ENCODE measurements at places on chromosomes 7 and 10.

DNA sequence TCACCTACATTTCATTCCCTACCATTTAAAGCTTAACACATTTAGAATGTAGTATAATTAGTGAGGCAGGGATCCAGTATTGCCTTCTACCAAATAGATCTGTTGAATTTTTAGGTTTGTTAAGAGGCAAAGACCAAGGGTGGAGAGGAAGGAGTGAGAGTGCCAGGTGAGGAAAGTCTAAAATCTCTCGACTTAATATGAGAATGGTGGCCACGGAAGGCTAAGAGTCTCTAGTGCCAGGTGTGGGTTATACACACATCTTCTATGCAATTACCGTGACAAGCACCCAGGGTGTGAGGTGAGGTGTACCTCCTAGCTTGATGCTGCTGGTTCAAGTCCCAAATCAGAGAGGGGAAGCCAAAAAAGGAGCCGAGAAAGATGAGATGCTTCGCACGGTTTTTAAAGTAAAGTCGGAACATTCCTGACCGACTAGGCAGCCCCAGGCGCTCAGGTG is 439 bp downstream of the IQUB start:
- DNase-seq: no peak

DNA sequence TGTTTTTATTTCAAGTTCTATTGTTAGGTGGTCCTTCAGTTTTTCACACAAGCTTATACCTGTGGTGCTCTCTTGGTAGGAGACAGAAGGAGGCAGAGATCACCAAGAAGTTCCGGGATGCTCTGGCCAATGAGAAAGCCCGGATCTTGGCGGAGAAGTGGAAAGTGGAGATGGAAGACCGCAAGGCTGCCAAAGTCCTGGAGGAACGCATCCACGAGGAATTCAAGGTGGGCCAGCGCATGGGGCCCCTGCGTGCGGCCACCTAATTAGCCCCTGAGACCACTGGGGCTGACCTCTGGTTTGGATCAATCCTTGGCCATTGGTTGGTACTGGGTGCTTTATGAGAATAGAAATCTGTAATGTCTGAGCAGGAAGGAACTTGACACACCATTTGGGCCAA is 33.6 kb downstream of the SH2D4B start:
- DNase-seq: no peak

DNA sequence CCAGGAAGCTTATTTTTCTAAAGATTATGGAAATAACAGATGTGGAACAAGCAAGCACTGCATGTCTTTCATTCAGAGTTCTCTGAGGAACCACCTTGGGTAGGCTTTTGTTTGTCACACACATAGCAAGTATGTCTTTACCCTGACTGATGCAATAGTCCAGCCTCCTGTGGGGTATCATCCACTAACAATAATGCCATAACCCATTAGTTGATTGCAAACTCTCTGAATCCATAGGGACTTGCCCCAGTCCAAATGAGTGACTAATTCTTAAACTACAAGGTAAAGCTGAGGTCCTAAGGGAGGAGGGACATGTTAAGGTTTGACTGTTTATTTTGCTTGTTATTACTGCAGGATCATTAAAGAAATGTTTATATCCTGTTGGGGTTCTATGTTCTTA is 151.4 kb upstream of the PRPS1L1 start:
- DNase-seq: no peak

GRCh38 chr7:75993689-75994387 is 557 bp downstream of the TMEM120A start:
- no peak for DNase-seq

GRCh38 chr7:130441408-130441869 is 623 bp upstream of the CEP41 start:
- DNase-seq: no peak

DNA sequence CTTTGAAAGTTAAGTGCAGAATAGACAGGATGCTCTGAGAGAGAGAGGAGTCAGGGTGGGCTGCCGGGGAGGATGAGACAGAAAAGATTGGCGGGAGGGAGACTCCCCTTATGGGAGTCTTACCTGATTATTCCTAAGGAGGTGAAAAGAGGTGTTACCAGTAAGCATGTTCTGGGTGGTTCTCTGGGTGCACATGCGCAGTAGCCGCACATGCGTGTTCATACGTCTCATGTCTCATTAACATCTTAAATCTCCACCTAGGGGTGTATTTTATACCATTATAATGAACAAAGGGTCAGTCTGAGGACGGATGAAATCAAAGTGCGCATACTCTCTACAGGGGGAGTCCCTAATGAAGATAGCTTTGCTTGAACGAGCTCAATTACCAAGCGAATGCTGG is 592.9 kb upstream of the C7orf33 start:
- no peak for DNase-seq

DNA sequence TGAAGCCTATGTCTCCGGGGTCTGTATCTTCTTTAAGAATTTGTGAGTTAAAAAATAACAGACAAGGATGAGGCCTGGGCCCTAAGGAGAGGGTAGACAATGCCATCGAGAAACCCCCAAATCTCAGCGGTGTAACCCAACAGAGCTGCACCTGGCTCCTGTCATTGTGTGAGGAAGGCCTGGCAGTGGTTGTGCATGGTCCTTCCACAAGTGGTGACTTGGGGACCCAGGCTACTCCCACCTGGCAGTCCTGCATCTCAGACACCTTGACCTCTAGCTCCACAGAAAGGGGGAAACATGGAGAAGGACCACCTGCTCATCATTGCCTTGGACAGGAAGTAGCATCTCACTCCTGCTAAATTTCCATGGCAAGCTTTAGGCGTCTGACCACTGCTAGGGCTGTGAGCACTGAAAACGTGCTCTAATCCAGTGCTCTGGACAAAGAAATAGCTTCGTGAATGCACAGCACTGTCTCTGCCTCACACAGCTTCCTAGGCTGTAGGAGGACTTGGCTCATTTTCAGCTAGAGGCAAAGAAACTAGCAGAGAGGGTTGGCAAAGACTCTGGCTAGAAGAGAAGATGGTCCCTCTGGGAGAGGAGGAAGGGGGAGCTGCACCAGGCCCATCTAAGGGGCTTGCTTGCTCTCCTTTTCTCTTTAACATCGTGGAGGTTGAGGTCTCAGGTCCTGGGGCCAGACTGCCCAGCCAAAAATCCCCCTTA is 273.9 kb upstream of the ZMIZ1 start:
- DNase-seq: no peak

GRCh38 chr10:19983880-19984565 is 167.8 kb downstream of the PLXDC2 start:
- no peak for DNase-seq

DNA sequence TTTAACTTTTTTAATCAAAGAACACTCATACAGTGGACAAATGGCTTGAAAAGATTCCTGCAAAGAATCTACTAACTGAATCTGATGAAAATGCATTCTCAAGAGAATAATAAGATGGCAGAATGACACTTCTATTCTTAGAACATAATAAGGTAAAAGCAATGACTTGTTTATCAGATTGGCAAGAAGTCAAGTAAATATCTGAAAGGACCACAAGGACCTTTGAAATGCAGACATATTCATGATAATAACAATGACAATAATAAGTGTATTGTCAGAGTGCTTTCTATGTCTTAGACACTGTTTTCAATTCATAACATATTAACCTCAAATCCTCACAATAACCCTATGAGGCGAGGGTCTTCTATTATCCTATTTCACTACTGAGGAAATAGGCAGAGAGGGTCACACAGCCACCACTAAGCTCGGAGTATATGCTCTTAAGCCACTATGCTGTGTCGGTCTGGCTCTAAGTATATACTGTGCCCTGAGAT is 10.6 kb downstream of the HACD1 start:
- no peak for DNase-seq

GRCh38 chr7:137328373-137329120 is 15.0 kb downstream of the PTN start:
- DNase-seq: no peak

- DNase-seq: no peak
These were observed 42.6 kb downstream of the ZNF503 start for GRCh38 chr10:75358835-75359421.

GRCh38 chr7:117648203-117648866 is 168.5 kb downstream of the CFTR start:
- DNase-seq: no peak

GRCh38 chr7:112784603-112785002 is 5.6 kb downstream of the TMEM168 start:
- no peak for DNase-seq

- no peak for DNase-seq
These were observed 56.5 kb downstream of the RNLS start for GRCh38 chr10:88526501-88527105.

DNA sequence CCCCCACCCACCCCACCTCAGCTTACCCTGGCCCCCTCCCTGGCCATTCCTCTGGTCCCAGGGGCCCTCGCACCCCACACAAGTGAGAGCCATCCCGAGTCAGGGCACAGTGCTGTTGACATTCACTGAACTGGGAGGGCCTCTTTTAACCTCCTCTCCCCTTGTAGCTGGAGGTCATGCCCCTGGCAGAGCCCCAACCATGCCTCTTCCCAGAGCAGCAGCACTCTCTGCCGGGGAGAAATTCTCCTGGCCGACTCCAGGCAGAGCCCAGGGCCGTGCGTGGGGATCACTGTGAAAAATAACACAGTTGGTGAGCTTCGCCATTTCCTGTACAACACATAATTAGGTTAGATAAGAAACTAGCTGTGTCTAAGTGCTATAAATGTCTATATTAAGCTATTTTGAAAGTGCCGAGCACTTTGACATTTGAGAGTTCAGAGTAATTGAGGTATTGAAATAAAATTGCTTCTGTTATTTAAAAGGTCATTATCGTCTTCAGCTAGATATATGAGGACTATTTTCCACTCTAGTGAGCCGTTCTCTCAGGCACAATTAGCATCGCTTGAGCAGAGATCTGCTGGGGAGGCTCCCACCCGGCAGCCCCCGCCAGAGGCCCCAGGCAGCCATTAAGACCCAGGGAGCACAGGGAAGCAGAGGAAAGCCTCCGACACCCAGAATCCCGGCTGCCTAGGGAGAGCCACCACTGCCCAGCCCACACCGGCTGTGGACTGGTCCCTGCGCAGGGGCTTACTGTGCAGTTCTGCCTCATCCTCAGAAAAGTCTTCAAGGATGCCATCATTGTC is 62.4 kb upstream of the LRRC18 start:
- no peak for DNase-seq

DNA sequence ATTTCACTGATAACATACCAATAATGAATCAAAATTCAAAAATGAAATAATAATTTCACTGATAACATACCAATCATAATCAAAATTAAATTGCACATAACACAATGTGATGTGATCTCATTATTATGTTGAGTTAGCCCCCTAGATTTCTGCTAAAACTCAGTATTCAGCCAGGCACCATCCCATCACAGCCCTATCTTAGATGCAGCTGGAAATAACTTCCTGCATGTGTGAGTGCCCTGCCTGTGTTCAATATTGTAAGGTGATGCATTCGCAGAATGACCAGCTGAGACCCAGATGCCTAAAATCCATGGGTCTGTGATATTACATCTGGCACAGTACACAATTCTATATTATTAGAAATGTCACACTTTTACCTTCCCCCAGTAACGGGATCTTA is 142.4 kb downstream of the CALCR start:
- DNase-seq: no peak

GRCh38 chr10:79459243-79459642 is 13.8 kb upstream of the ZCCHC24 start:
- no peak for DNase-seq

GRCh38 chr7:135736586-135737305 is 8.8 kb upstream of the SLC13A4 start:
- no peak for DNase-seq

- DNase-seq: no peak
These were observed 19.9 kb downstream of the SLC35G1 start for GRCh38 chr10:93913706-93914105.

DNA sequence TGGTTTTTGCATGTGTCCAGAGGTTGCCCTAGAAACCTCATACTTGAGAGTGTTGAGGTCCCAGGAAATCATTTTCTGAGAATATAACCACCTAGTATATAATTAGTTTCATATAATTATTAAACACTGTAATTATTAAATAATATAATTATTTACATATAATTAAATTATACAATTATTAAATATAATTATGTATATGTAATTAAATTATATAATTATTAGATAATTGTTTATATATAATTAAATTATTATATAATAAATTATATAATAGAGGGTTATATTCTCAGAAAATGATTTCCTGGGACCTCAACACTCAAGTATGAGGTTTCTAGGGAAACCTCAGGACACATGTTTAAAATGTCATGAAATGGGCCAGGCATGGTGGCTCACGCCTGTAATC is 27.6 kb downstream of the SCRN1 start:
- no peak for DNase-seq

DNA sequence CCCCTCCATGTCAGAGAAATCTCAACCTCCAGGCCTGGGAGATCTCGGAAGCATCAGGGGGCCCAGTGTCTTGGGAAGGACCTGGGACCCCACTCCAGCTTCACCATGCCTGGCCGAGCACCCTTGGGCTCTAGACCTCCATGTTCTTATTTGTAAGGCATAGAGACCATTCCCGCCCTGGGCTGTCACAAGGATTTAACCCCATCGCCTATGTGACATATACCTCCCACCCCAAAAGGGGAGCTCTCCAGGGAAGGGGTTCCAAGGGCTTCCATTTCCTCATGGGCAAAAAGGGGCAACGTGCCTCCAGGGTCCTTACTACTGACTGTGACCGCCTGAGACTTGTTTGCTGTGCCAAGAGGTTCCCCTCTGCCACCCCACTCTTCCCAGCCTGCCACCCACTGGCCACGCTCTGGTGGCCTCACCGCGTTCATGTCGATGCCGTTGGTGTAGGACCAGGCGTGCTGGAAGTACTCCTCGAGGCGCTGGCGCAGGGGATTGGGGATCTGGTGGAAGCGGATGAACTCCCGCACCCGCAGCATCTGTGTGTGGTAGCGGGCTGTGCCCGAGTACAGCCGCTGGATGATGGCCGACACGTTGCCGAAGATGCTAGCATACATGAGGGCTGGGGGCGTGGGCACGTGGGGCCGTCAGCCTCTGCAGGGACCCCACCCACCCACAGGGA is 27.5 kb downstream of the KCNH2 start:
- no peak for DNase-seq

- no peak for DNase-seq
These were observed 2.6 kb upstream of the EGFR start for GRCh38 chr7:55016061-55016745.

GRCh38 chr7:95859429-95859828 is 87.1 kb downstream of the DYNC1I1 start:
- no peak for DNase-seq

- no peak for DNase-seq
These were observed 406 bp downstream of the SYNPO2L start for GRCh38 chr10:73655257-73655989.

- no peak for DNase-seq
These were observed 486.8 kb upstream of the ANKRD30A start for GRCh38 chr10:36638462-36639155.

Data from urinary bladder (tissue), 4 donors.